ENCODE measurements at places on chromosomes 5 and 9.

- no peak for DNase-seq
Measured at GRCh38 chr9:115084709-115085108, 33.2 kb downstream of the TNC start.

GRCh38 chr5:178126556-178126955 is 4.3 kb upstream of the RMND5B start:
- no peak for DNase-seq

- no peak for DNase-seq
Measured at GRCh38 chr9:1580215-1580614, 434.9 kb upstream of the SMARCA2 start.

DNA sequence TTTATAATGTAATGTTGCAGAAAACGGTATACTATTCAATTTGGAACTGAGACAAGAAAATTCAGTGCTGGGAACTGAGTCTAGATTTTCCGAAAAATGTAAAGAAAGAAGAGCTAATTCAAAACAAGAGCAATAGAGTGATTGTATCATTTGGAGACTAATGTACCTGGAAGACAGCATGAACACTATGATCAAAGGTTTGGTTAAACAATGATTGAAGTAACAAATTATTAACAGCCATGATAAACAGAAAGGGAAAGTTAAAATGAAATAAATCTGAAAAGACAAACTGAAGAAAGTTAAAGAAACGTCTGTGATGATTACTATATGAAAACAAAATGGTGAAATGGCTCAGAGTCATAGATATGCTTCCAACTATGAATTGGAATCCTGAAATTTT is 300.6 kb upstream of the MPDZ start:
- DNase-seq = no peak

- DNase-seq = no peak
Measured at GRCh38 chr9:134882204-134882785, 1.7 kb downstream of the FCN2 start.

GRCh38 chr9:91714020-91714806 is 235.8 kb downstream of the ROR2 start:
- no peak for DNase-seq

GRCh38 chr9:81083854-81084512 is 605.4 kb downstream of the TLE1 start:
- DNase-seq = no peak

DNA sequence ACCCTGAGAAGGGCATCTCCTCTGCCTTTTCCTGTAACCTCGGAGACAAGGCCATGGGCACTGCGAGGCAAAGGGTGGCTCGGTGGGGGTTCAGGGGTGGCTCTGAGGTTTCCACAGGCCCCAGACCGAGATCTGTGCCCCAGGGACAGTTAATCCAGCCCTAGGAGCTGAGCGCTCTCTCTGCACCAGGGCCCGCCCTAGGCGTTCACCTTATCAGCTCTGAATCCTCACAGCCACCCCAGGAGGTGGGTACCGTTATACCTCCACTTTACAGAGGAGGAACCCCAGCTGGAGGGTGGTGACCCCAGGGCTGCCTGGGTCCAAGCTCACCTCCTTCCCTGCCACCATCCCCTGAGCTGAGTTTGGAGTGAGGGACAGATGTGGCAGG is 2.3 kb upstream of the ENG start:
- DNase-seq = no peak

GRCh38 chr9:37836386-37836785 is 35.8 kb downstream of the DCAF10 start:
- DNase-seq = no peak

- DNase-seq = no peak
Measured at GRCh38 chr5:143682246-143682905, 129.6 kb upstream of the HMHB1 start.

DNA sequence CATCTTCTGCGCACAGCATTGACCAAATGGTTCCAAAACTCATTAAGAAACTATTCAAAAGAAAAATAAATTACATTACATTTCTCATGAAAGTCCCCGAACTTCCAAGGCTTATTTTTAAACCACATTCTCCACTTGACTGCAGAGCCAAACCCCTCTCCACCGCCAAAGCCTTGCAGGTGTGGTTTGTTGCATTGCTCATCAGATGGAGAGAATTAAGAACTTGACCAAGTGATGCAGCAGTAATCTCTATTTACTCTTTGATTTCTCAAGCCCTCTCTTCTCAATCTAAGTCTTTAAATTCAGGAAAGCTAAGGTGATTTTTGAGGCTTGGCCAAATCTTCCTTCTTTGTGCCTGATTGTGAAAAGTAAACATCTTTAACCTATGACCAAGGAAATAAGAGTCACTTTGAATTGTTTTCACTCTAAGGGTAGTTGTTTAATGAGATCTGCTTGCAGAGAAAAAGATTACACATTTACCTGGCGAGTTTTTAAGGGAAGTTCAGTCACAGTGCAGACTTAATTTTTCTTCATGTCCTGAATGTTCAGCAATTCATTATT is 290.5 kb upstream of the ITGA1 start:
- no peak for DNase-seq

GRCh38 chr5:124111886-124112285 is 599.9 kb downstream of the CSNK1G3 start:
- no peak for DNase-seq

- DNase-seq = no peak
Measured at GRCh38 chr5:4995014-4995413, 145.1 kb upstream of the ADAMTS16 start.

GRCh38 chr9:89801742-89802670 is 197.2 kb downstream of the GADD45G start:
- no peak for DNase-seq

- no peak for DNase-seq
Measured at GRCh38 chr9:32703635-32704034, 68.2 kb upstream of the TAF1L start.

DNA sequence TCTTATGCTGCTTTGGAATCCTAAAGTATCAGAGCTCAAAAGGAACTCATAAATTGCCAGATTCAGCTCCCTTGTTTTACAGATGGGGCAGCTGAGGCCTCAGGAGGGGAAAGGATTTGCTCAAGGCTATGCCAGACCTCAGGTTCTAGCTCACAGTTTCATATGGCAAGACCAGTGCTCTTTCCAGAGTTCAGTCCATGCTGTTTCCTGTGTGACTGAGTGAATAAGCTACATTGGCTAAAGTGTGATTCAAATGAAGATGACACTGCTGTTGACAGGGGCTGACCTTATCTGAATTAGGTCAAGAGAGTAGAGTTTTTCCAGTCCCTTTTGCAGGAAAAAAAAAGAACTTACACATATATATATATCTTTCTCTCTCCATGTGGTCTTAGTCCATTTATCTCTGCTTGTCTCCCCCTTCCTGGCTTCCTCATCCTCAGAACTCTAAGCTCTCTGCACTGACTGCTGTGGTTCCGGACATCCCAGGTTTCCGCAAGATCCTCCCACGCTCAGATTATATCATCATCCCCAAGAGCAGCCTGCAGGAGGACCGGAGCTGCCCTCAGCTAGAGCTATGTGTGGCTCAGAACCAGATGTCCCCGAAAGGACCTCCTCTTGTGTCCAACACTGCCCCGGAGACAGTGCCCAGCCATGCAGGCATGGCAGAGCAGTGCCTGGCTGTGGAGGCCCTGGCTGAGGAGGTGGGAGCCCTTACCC is 9.3 kb downstream of the HMGXB3 start:
- no peak for DNase-seq

GRCh38 chr9:115207003-115207836 is 89.3 kb upstream of the TNC start:
- DNase-seq = no peak

DNA sequence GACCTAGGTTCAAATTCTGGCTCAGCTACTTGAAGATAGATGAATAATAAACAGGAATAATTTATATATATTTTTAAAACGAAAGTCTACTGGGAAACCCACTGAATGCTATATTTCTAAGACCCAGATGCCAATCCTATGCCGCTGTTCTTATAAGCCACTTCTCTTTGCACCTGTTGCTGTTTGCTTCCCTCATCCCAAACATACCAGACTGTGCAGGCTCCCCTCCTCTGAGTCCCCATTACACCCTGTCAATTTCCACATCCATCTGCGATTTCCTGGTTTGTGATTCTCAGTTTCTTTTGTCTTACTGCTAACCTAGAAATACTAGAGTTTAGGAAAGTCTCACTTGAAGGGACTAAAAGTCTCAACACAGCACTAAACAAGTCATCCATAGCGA is 92.8 kb upstream of the CAST start:
- no peak for DNase-seq

DNA sequence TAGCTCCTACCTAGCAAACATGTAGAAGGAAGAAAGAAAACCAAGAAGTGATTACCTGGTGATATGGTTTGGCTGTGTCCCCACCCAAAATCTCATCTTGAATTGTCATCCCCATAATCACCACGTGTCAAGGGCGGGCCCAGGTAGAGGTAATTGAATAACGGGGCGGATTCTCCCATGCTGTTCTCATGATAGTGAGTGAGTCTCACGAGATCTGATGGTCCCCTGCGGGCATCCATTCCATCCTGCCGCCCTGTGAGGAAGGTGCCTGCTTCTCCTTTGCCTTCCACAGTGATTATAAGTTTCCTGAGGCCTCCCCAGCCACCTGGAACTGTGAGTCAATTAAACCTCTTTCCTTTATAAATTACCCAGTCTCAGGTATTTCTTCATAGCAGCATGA is 27.4 kb upstream of the ANKRD34B start:
- no peak for DNase-seq

GRCh38 chr9:90458485-90458884 is 184.1 kb downstream of the DIRAS2 start:
- DNase-seq = no peak

Data from HL-60 (cell line).